Stromal cell of bone marrow (primary cell): ENCODE measurements at places on chromosomes 4 and X.

- DNase-seq, result no peak
Measured at GRCh38 chr4:145251391-145251790, 71.0 kb upstream of the OTUD4 start.

GRCh38 chrX:137482136-137482535 is 83.8 kb upstream of the ZIC3 start:
- DNase-seq, result no peak

GRCh38 chrX:68461093-68461492 is 27.8 kb upstream of the OPHN1 start:
- no peak for DNase-seq

- no peak for DNase-seq
Measured at GRCh38 chr4:39062094-39062769, at the start of gene KLHL5. TSS of gene KLHL5 (plus strand) at chr4:39062232. CDS start at chr4:39062653, 421 bp downstream.

GRCh38 chr4:77790146-77790545 is 29.0 kb downstream of the CNOT6L start:
- no peak for DNase-seq

DNA sequence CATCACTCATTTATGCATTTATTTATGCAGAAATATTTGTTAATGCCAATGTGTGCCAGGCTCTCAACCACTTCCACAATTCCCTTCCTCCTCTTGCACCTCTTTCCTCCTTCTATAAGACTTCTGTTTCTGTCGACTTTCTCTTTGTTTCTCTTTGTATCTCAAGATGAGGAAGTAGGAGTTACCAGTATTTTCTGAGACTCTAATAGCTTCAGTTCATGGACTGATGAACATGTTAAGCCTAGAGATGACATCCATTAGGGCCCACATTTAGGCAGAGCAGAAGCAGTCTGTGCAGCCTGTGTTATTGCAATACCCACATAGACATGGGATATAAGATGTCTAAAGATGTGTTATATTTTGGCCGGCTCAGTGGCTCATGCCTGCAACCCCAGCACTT is 241.8 kb upstream of the SMIM31 start:
- no peak for DNase-seq

- DNase-seq, result no peak
Measured at GRCh38 chr4:163523791-163524365, 29.4 kb downstream of the TMA16 start.
